ENCODE measurements at places on chromosomes 5 and 9.

DNA sequence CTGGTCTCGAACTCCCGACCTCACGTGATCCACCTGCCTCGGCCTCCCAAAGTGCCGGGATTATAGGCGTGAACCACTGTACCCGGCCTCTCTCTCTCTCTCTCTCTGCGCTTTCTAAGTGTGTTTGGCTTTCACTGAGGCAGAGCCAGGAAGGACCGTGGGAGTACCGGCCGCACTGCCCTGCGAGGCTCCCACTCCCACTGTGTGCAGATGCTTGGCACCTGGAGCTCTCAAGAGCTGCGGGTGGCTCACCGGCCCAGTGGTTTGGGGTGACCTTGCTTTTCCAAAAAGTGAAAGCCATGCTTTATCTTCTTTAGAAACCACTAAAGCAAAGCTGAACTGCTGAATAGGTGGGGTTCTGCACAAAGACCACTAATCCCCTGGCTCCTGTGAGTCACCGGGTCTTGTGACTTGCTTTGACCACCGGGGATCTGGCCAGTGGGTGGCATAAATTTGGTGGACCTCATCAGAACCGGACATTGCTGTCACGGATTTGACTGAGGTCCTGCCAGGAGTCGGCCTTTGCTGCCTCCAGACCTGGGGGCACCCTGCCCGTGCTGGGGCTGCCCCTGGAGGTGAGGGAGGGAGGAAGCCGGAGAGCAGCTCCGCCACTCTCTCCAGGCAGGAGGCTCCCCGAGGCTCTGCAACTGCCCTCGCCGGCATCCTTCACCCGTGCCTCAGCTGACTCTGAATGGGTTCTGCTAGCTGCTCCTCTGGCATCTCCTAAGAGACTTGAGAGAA is 228.9 kb downstream of the FANCC start:
- no peak for DNase-seq

- DNase-seq: no peak
These were observed 26.7 kb upstream of the IRX4 start for GRCh38 chr5:1909346-1909985.

DNA sequence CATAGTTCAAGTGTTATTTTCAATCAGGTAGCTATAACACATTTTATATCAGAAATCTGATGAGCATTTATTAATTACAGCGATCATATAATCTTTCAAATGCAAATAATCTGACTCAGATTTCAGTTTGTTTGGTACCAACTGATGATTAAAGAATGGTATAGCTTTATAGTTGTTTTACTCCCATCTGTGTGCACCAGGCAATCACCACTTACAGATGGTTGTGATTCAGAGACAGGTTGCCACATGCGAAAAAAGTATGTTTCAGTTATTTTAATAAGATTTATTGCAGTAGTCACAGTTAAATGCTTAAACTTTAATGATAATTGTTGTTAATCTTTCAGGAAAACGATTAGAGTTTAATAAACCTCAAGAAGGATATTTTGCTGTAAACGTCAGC is 155.1 kb upstream of the ARRDC3 start:
- no peak for DNase-seq

GRCh38 chr5:119402555-119402954 is 46.7 kb downstream of the TNFAIP8 start:
- no peak for DNase-seq

GRCh38 chr9:98763986-98764745 is 32.2 kb downstream of the ANKS6 start:
- no peak for DNase-seq
